ENCODE measurements at places on chromosomes 12 and 14.

DNA sequence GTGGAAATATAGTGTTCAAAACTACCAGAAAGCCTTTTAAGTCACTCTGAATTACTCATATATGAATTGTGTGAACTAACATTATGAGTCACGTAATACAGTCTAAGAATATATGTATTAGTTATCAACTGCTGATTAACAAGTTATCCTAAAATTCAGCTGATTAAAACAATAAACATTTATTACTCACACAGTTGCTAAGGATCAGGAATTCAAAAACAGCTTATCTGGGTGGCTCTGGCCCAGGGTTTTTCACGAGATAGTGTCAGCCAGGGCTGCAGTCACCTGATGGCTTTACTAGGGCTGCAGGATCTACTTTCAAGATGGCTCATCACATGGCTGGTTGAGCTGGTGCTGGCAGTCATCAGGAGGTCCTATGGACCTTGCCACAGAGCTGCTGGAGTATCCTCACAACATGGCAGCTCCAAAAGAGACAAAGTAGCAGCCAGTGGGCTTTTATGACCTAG is 36.5 kb downstream of the CORO1C start:
- no peak for DNase-seq

- DNase-seq: no peak
Measured at GRCh38 chr14:105867961-105868599, 341.7 kb downstream of the TMEM121 start.

DNA sequence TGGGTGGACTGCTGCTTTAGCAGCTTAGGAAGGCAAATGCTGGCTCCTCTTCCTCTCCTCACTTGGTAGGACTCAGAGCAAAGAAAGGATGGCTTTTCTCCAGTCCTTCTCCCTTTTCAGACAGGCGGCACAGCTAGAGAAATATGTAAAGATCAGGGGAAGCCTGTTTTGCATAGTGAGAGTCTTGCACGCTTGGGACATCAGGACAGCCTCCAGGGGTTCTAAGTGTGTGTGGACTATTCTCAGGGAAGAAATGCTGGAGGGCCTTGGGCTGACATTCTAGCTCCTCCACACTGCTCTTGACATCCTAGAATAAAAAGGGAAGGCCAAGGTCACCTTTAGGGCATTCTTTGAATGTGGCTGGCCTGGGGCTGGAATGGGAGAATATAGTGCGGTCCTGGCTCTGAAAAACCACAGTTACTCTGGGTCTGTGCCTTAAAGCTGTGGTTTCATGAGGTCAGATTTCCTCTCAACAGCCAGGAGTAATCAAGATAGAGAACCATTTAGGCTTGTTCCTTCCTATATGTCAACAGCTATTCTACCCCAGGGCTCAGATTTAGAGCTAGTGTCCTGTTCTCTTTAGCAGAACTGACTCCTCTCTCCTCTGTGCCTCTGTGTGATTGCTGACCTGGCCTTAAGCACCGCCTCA is 24.3 kb downstream of the CMA1 start:
- DNase-seq: no peak

DNA sequence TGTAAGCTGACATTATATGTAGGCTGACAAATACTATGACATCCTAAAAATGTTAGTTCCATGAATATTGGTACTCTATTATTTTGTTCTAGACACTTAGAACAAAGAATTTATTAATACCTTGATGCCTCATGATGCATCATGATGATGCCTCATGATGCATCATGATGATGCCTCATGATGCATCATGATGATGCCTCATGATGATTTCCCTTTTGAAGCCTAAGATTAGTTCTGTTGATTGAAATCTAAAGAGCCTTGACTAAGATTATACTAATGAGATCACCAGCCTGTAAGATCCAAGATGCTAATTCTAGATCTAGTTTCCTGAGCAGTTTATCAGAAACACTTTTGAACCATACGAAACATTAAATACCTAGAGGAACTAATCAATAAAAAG is 4.6 kb upstream of the CEP128 start:
- DNase-seq: no peak

DNA sequence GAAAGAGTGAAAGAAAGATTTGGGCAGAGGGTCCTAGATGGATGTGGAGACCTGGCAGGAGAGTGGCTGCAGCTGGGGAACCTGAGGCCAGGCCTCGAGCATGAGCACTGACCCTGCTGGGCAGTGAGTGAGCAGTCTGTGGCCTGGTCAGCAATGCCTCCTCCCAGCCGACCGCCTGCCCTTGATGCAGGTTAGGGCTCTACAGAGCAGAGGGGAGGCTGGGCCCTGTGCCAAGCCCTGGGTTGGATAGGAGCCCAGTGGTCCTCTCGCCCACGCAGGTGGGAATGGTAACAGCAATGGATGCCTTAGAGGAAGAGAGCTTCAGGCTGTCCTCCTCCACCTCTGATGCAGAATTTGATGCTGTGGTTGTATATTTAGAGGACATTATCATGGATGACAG is 59.8 kb downstream of the RAB35 start:
- DNase-seq: no peak

DNA sequence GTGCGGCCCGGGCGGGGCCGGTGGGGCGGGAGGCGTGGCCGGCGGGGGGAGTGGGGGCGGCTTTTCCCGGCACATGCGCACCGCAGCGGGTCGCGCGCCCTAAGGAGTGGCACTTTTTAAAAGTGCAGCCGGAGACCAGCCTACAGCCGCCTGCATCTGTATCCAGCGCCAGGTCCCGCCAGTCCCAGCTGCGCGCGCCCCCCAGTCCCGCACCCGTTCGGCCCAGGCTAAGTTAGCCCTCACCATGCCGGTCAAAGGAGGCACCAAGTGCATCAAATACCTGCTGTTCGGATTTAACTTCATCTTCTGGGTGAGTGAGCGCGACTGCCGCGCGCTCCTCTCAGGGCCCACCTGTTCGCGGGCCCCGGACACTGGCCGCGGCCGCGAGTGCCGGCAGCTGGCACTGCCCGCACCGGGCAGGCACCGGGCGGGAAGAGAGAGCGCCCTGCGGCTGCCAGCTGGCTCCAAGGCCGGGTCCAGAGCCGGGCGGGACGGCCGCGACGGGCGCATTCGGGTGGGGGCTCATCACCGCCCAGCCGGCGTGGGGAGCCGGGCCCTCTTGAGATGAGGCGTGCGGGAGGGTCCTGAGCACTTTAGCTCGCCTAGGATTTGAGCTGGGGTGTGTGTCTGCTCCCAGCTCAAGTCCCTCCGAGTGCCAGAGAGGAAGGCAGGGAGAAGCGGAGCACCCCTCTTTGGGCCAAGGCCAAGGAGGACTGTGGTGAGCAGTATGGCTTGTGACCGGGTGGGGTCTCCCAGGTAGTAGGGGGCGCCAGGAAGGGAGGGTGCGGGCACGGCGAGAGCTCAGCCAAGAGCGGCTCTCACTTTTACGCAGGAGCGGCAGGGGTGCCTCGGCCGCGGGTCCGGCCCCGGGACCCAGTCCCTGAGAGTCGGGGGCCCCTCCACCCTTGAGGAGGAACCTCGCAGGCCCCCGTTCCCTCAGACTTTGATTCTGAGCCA is at the start of gene CD9:
Gene CD9, plus strand, starts transcription at position 145 of the 957 bp plus-strand sequence. Its CDS starts 100 bp downstream, at position 245.
- peak; percentile 82 for DNase-seq

- peak; percentile 98 for DNase-seq
Measured at GRCh38 chr12:103929046-103929783, 995 bp upstream of the HSP90B1 start.

DNA sequence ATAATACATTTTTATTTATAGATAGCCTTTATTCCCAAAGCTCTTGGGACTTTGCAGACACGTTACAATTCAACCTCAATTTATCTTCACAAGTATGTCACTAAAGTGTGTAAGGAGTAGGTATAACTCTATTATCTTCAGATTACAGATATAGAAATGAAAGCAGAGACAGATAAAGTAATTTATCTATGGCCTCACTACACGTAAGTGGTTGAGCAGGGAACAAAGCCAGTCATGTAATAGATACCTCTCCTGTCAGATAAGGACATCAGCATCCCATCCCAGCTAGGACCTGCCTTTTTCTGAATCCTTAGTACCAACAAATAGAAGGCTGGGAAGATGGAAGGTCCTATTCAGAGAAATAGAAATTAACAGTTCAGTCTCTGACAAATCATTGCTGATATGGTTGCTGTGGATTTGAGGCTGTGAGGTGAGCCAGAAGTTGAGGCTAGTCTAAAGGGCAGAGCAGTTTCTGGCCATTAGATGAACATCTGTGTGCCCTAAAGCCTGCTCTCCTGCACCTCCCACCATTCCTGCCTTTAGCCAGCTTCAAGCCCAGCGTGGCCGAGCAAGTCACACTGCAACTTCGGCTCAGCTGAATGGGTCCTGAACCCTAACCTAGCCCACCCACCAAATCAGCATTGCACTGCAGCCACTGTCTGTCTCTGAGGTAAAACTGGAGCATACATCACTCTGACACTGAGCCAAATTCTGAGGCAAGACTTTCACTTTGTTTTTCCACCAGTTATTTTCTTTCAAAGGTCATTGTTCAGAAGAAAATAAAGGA is 71.1 kb upstream of the PLEKHA5 start:
- DNase-seq: no peak

GRCh38 chr12:78406213-78406612 is 458.4 kb upstream of the SYT1 start:
- DNase-seq: no peak

GRCh38 chr12:118694128-118694775 is 287.1 kb upstream of the SRRM4 start:
- DNase-seq: no peak

- no peak for DNase-seq
Measured at GRCh38 chr12:88238406-88238805, 96.3 kb downstream of the TMTC3 start.

DNA sequence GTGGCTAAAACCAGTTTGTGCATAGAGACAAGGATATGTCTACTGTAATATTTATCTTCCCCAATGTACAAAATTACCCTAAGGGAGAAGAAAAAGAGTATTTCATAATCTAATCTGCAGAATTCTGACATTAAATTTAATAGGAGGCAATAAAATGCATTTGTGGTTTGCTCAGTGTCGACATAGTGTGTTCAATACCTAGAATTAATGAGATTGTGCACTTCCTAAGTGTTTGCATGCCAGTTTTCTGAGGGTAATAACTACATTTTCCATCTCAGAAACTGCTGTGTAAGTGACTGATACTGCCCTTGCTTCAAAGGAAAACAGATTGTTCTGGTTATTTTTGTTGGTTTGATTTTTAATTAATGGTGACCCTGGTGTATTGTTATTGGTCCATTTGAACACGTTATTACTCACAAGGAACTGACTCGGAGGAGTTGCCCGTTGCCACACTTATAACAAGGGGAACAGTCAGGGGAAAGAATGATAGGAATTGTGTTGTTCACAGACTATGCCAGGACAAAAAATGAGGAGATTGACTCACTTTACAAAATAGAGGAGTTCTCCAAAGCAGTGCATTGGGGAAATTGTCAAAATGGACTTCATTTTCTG is 960.3 kb upstream of the TMEM132C start:
- DNase-seq: no peak

DNA sequence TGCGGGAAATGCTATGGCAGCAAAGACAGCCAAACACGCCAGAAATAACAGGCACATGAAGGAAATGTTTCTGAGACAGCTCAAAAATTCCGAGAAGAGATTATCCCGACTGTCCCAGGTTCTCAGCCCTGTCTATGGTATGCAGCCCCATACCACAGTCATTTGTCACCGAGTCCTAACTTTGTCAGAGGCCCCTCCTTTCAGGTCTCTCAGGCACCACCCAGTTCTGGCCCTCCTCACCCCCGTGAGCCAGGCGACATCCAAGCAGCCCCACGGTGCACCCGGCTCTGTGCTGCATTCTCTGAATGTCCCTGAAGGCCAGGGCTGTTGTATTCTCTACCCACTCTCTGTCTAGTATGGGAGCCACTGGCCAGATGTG is 24.0 kb downstream of the SSH1 start:
- DNase-seq: no peak

GRCh38 chr14:72610831-72611200 is 283.1 kb downstream of the DPF3 start:
- DNase-seq: no peak

DNA sequence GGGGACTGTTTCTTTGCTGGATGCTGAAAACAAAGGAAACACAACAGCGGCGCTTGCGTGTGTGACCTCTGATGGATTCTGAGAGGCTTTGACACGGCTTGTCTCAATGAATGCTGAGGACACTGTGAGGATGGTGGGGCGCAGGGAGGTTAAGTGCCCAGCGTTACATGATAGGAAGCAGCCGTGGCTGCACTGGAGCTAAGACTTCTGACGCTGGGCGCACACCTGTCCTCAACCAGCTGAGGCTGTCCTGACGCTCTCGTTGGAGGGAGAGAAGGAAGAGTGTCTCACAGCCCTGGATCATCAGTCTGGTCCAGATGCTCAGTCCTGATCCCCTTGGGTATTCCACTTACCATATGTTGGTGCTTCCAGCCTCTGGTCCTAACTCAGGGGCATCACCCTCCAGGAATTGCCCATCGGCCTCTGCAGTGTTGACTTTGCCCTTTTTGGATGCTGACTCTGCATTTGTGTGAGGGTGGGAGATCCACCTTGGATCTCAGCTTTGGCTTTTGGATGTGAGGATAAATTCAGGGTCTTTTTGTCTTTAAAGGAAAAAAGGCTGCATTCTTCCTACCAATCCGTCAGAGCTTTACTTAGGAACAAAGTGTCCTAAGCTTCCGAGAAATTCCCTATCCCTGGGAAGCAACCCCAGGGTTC is 125.2 kb downstream of the ZNF664 start:
- no peak for DNase-seq

- DNase-seq: no peak
Measured at GRCh38 chr14:31802838-31803237, 241.6 kb downstream of the NUBPL start.

- no peak for DNase-seq
Measured at GRCh38 chr12:109734219-109735000, 20.8 kb downstream of the FAM222A start.

GRCh38 chr12:11513288-11513687 is 117.9 kb upstream of the PRB2 start:
- no peak for DNase-seq

GRCh38 chr12:19402743-19403431 is 36.4 kb upstream of the AEBP2 start:
- no peak for DNase-seq

- DNase-seq: no peak
Measured at GRCh38 chr14:23829736-23830471, 123.7 kb upstream of the DHRS4 start.

DNA sequence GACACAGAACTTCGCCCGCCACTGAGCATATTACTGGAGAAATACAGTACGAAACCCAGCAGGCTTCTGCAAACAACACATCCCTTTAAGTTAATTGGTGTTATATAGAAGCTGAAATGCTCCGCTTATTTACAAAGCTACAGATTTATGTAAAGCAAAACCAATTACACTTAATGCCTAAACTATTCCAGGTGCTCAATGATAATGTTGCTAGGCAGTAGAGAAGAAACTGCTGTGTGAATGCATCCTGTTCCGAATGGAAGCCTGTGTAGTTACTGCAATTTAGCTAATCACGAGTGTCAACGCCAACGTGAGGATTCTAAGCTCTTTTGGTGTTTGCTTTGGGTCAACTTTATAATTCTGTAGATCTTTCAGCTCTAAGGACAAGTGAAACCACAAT is 89.8 kb downstream of the SLC15A5 start:
- DNase-seq: no peak

DNA sequence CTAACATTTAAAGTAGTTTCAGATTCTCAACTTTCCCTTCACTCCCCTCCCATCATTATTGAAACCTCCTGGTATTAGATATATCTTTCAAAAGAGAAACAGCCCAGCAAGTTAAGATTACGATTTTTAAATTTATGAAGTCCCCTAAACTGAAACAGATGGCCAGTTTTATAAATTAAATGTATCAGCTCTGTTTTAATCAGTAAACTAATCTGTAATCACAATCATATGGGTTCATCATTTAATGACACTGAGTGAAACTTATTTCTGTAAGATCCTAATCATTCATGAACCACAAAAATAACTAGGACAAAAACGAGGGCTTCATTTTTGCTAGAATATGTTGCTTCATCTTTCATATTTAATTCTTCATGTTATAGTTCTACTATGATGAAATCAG is 137.8 kb downstream of the EPS8 start:
- DNase-seq: no peak

GRCh38 chr12:76035045-76035444 is 3.5 kb upstream of the PHLDA1 start:
- no peak for DNase-seq

All from right kidney (tissue), 9 donors.